Suppressor macrophage treated with lipopolysaccharide for 1 hour (primary cell): ENCODE measurements at places on chromosomes 12 and 14.

DNA sequence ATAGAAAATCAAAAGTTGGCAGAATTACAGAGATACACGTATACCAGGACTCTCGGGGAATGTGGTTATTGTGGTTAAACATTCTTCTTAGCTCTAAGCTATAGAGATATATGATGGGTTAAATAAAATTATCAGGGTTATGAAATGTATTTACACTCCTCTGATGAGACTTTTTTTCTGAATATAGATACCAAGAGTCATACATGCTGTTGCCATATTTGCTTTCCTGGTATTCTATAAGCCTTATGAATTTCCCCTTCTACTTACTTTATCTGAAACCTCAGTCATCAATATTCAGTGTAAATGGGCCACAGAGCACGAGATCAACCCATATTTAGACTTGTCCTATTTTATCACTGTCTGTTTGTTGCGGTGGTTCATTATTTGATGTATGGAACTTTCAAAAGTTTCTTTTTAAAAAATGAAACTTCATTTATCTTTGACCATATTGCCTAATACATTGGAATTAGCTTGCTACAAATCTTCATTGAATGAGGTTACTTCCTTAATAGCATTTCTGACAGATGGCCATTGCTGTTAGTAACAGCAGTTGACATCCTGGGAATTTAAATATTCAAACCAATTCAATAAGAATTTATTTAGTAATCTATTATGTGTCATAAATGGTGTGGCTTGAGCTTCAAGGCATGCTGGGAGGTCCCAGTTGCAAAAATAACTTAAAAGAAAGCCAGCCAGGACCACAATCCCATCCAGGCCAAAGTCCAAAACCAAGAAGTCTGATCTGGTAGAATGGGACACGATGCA lies 393.5 kb downstream of the PCNX1 start:
- no peak for DNase-seq

- no peak for DNase-seq
Observed at GRCh38 chr12:51240971-51241370, 2.3 kb downstream of the DAZAP2 start.

GRCh38 chr12:53171725-53172329 lies 8.7 kb upstream of the ZNF740 start:
- DNase-seq = no peak

- DNase-seq = no peak
Observed at GRCh38 chr12:77941401-77941800, 110.7 kb downstream of the NAV3 start.

DNA sequence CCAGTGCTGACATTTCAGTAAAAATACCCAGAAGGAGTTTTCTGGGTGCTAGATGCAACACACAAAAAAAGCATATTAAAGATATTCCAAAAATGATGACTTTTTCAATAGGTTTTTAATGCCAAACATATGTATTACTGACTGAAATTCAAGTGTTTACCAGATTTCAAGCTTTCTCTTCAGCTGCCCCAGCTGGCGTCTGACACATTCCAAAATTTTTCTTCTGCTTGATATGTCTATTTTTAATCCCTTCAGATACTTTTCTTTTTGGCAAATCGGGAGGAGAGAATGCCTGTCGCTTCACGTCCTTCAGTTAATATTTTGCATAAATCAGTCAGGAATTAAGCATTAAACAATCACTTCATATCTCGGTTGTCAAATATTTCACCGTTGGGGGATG lies 7.1 kb upstream of the CCDC60 start:
- DNase-seq = no peak

GRCh38 chr12:107356266-107356936 lies 263.1 kb upstream of the CRY1 start:
- DNase-seq = no peak

DNA sequence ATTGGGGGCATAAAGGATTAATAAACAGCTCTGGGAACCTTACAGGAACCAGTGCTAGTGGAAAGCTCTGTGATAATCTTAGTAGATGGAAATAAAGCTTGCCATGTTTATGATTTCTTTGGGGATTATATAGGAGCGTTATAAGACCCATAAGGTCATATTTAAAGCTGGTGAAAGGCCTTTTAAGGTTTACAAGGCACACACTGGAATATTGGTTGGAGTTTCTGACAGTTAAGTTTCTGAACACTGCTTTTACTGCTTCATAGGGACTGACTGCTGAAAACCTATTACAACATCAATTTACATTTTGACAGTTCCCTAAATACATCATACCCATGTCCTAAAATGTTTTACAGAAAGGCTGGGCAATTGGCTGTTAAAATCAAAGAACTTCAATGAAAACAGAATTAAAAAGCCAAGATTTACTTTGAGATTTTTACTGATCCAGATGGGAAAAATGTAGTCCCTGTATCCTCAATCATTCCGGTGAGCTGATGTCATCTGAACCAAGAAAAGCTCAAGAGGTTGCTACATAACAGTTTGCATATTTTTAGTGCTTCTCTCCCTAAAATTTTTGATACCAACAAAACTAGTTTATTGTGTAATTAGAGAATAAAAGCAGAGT lies 153.7 kb upstream of the IGF1 start:
- DNase-seq = no peak

DNA sequence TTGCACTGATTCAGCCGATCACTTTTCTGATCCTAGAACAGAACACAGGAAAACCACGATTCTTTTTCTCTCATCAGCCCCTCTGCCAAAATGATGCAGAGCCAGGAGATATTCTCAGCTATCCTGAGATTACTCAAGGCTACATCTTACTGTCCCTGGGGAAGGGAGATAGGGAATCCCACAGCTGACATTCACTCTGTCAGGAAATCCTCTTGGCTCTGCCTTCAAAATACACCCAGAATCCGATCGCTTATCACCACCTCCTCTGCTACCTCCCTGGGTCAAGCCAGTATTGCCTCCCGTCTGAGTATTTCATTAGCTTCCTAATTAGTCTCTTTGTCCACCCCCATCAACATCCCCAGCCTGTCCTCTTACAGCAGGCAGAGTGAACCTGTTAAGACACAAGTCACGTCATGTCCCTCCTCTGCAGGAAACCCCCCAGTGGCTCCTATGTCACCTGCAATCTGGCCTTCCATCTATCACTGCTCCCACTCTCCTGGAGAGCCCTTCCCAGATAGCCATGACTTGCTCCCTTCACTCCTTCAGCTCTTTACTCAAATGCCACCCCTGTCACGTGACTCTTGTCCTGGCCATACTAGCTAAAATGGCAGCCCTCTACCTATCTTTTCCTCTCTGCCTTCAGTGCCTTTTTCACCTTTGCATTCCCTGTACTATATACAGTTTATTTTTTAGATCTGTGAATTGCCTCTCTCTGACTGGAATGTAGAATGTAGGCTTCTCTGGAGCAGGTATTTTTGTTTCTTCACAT lies 70.3 kb downstream of the GALNT4 start:
- DNase-seq = no peak

- no peak for DNase-seq
Observed at GRCh38 chr14:51924600-51924999, 64.2 kb downstream of the GNG2 start.

- no peak for DNase-seq
Observed at GRCh38 chr14:35158491-35158890, 36.1 kb downstream of the PRORP start.

- DNase-seq = no peak
Observed at GRCh38 chr12:24741216-24741615, 207.7 kb downstream of the BCAT1 start.

GRCh38 chr12:130063866-130064265 lies 98.4 kb upstream of the FZD10 start:
- DNase-seq = no peak

DNA sequence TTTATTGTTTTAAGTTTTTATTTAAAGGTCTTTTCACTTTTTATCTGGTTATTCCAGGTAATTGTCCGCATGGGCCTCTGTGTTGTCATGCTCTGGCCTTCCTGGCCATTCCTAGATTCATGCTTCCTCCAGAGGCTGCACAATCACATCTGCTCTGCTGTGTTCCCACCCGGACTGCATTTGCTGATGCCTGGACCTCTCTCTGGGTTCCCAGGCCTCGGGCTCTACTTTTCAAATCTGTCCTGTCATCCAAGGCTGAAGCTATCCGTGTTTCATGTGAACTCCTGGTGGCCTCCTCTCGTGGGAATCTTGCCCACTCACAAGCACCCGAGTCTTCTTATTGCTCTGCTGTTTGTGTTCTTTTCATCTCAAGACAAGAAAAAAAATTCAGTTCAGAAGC lies 16.1 kb upstream of the VDR start:
- DNase-seq = no peak

GRCh38 chr12:59179231-59179630 lies 258.9 kb upstream of the LRIG3 start:
- DNase-seq = no peak

DNA sequence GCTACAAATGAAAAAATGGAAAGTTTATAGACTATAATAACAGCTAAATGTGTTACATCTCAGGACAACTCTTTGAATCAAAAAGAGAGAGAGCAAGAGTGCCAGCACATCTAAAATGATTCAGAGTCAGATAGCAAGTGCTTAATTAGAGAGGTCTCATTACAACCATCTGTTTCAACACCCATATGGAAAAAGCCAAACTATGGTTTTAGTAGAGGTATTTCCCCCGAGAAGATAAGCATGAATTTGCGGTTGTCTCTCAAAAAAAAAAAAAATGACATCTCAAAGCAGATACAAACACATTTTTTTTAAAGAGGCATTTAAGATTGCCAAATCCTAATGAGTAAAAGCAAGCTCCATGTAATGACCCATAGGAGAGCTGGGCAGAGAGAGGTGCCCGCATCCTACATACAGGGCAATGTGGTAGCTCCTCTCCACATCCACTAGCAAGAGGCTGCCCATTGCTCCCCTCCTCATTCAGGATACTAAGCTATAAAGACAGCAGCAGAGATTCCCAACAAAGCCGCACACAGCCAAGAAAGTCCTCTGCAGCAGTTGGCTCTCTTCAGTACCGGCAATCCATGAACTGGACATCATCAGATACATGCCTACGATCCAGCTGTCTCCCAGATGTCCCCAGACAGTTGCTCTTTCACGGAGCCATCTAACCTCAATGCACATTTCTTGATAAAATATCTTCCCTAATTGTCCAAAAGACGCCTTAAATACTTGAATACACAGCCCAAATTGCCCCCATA lies 100.4 kb downstream of the EFCAB11 start:
- no peak for DNase-seq

GRCh38 chr12:19826980-19827550 lies 387.8 kb downstream of the AEBP2 start:
- DNase-seq = no peak

GRCh38 chr12:77923882-77924281 lies 93.2 kb downstream of the NAV3 start:
- DNase-seq = no peak

DNA sequence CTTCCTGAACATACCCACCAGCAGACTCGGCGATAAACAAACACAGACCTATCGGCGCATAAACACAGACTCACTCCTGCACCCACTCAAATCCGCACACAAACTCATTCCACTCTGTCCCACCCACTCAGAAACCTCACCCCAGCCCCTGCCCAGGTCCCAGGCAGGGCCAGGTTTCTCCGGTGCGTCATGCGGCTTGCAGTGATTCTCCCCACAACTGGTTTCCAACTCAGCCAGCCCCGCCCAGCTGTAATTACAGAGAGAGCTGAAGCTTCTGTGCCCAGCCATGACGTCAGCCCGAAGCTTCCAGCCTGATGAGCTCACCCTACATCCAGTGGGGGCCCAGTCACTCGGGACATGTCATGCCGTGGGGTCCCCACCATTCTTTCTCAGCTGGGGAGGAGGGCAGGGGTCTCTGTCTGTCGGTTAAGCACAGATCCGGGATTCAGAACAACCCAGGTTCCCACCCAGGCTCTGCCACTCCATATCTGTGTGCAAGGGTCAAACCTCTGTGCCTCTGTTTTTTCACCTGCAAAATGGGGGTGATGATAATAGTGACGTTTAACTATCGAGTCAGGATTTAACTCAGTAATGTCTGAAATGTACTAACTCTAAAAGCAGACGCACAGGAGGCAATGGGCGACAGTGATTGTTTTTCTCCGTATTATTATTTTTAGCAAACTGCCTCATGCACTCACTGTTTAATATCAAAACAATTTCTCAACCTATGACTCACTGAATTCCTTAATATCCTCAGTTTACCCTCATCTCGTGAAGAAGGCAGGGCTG lies 2.3 kb upstream of the HSPB8 start:
- DNase-seq = peak; percentile 0

- DNase-seq = no peak
Observed at GRCh38 chr12:132639956-132640520, 21.5 kb downstream of the P2RX2 start.

- no peak for DNase-seq
Observed at GRCh38 chr12:40738856-40739255, 46.6 kb downstream of the CNTN1 start.

GRCh38 chr12:69052613-69053408 lies 119.8 kb upstream of the CPM start:
- DNase-seq = peak; percentile 53

DNA sequence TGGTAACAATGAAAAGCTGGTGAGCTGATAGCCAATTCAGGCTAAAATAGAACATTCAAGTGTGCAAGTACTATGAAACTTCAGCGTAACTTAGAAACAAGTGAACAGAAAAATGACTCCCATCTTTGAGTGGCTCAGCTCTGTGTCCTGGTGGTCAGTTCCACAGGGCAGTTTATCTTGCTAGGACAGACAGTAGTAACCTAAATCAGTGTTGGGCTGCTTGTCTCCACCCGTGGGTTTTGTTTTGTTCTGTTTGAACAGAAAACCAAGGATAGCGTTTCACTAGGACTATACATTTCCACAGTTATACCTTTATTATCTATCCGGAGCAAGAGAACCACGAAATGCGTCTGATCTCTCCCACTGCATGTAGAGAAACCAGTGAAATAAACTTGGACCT lies 467.8 kb downstream of the EGLN3 start:
- DNase-seq = no peak

- DNase-seq = peak; percentile 14
Observed at GRCh38 chr14:70827347-70827746, 18.0 kb upstream of the MAP3K9 start.

DNA sequence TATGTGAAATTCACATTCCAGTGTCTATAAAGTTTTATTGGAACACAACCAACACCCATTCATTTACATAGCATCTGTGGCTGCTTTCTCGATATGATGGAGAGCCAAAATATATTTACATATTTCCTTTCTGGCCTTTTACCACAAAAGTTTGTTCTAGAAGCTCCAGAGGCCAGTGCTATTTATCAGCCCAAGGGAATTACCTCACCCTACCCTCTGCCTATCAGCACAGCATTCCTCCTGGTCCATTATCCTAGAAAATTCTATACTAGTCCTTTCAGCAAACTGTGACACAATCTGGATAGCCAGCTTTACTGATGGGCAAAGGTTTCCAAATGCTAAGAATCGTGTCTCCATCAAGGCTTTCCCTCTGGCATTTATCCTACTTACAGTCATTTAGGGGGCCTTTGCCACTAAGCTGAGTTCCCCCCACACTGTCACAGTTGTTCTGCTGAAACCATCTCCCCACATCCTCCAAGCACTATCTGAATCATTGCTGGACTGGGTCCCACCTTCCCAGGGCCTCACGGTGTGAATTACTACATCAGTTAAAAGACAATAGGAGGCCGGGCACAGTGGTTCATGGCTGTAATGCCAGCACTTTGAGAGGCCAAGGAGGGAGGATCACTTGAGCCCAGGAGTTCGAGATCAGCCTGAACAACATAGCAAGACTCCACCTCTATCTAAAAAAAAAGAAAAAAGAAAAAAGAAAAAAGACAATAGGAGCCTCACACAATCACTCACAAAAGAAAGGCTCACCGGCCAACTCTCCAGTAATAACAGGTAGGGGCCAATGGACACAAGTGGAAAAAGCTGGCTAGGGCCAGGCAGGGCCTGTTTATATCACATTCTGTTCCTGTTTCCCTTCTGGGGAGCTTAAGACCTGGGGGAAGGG lies 12.1 kb downstream of the SYNE3 start:
- no peak for DNase-seq

- peak; percentile 65 for DNase-seq
Observed at GRCh38 chr12:69338120-69338859, 9.9 kb upstream of the LYZ start.

GRCh38 chr14:25843481-25844470 lies 754.1 kb downstream of the NOVA1 start:
- DNase-seq = no peak
